H9 (cell line): ENCODE measurements at places on chromosomes 6 and 20. TPM values are rescaled to one million over a fixed set of nuclear protein-coding genes. Genes with fewer than 3 reads are reported as not detected.

Gene SULF2
- 30.9 and 31.2 TPM in 2 replicates for total RNA-seq

GRCh38 chr20:45822857-45823256, 4.3 kb downstream of the TNNC2 start:
- no peak for DNase-seq

DNA sequence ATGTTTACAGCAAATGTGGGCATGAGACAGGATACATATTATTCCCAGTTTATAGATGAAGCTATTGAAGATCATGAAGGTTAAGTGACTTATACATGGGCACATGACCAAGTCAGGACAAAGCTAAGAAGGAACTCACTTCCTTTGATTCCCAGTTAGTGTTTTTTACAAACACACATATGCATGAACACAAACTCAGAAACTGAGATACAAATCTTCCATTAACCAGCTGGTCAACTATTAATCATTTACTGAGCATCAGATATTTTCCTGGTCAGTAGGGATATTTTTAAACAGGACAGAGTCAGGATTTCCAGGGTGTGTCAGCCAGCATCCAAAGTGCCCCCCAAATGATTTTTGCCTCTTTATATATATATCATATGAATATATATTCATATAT, 222.2 kb downstream of the OGFRL1 start:
- no peak for DNase-seq

DNA sequence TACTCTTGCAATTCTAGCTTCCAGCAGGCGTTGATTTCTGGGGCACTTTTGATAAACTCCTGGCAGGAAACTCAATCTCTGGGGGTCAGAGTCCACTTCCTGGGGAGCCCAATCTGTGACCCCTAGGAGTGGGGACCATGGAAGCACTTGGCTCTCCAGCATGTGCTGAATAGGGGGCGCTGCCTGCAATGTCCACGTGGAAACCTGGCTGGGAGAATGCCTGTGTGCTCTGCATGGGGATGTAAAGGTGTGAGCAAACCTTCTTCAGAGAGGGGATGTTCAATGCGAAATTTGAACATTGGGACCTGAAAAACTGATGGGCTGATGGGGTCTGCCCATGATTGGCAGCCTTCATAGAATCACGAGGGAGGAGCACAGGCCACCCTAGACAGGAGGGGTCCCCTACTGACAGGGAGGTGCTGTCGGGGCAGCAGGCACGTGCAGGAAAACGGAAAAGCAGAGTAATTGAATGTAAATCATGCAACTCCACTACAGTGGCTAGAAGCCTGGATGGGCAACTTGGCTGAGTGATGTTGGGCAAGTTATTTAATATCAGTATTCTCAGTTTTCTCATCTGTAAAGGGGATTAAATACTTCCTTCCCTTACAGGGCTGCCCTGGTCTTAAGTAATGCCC, 47.8 kb downstream of the CEP43 start:
- DNase-seq: no peak

GRCh38 chr6:168057836-168058235, 21.2 kb downstream of the FRMD1 start:
- no peak for DNase-seq

Gene AHCY
- 461 and 473 TPM in 2 replicates for total RNA-seq

Gene PHACTR1
- total RNA-seq: 13.6 and 15.9 TPM in 2 replicates

DNA sequence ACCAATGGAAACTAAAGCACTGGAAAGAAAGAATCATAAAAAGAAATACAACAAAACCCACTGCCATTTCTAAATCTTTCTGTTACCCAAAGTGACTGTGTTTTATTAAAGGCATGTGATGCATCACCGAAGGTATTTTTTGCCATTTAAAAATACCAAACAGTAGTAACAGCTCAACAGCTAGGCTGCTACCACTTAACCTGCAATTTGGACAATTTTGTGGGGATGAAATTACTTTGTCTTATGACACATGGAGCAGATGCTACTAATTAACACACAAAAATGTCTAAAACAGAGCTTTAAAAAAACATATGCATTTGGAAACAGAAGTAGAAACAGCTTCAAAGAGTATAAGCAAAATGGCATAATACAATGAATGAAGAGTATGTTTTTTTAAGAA, 97.4 kb downstream of the ATXN1 start:
- DNase-seq: no peak

Gene PRL
- not detected in 2 replicates for total RNA-seq

DNA sequence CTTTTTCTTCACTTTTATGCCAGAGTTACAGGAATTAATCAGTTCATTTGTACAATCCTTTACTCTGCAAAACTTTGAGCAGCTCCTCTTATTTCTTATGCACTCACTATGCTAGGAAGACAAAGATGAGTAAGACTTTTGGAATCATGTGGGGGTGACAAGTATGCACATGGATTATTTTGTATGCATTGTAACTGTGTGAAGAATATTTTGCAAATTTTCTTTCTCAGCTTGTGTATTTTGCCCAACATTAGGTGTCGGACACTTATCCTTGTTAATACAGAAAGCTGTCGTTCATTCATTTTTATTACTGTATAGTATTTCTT, 88.6 kb downstream of the PPP1R14C start:
- no peak for DNase-seq

Gene ECT2L
- not detected in 2 replicates for total RNA-seq

GRCh38 chr20:5969940-5970339, 19.5 kb downstream of the MCM8 start:
- no peak for DNase-seq

DNA sequence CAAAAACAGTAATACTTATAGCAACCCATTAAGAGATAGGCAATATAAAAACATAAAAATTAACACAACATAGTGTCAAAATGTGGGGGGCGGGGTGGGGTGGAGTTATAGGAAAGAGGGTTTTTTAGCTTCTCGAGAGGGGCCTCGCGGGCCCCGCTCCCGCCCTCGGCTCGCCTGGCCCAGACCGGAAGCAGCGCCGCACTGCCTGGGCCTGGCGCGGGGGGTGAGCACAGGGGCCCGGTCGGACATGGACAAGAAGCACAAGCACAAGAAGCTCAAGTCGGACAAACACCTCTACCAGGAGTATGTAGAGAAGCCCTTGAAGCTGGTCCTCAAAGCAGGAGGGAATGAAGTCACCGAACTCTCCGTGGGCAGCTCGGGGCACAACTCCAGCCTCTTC, 53.4 kb downstream of the REV3L start:
- no peak for DNase-seq

Gene ATAT1
- total RNA-seq: 19.6 and 20.1 TPM in 2 replicates

- no peak for DNase-seq
Observed at GRCh38 chr6:147285087-147285855, 81.1 kb downstream of the STXBP5 start.

Gene PARD6B
- 27.4 and 31.7 TPM in 2 replicates for total RNA-seq

DNA sequence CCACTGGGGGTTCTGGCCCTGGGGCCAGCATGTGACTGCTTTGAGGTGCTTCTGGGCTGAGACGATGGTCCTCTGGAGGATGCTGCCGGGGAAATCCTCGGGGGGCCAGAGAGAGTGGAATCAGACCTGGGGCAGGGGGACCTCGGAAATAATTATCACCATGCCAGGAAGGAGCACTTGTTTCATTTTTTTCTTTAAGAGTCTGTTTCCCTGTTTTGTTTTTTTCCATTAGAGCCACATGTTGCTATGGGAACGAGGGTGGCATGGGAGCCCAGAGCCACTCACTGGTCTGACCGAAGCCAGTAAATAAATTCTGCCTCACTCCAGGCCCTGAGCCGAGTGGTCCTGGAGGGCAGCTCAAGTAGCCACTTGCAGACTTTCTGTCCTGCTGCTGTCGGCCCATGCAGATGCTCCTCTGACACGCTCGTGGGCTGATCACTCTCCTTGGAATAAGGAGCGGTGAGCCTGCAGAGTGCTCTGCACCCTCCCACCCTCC, 365.1 kb downstream of the ZFAND3 start:
- DNase-seq: no peak
